ENCODE measurements at places on chromosomes 12 and 14.

DNA sequence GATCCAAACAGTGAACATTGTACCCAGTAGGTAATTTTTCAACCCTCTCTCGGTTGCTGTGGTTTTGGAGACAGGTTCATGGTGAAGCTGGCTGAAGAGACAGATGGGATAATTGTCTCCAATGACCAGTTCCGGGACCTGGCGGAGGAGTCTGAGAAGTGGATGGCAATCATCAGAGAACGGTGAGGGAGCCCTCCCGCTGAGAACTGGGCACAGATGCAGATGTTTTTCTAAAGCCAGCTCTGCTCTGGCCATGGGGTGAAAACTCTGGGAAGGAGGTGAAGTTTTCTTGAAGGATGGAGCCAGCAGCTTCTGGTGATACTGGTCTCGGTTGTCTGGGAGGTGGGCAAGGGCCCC lies 6.2 kb downstream of the KHNYN start:
- DNase-seq: no peak

GRCh38 chr12:1926251-1926657 lies 7.8 kb upstream of the CACNA2D4 start:
- peak; percentile 51 for DNase-seq

DNA sequence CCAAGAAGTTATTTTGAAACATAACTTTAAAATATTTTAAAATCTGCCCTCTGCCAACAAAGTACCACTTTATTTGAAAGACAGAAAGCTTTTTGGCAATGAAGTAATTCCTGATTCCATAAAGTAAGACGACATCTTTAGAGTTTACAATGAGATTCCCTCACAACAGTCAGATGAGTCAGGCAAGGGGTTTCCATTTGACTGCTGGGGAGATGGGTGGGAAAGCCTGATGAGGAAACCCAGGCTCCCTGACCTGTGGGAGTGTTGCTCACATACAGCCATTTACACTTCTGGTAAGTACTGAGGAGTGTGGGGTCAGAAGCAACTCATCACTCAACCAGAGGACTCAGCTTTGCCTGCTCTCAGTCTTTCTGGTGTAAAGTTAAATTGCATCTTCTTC lies 10.2 kb downstream of the KITLG start:
- DNase-seq: no peak

DNA sequence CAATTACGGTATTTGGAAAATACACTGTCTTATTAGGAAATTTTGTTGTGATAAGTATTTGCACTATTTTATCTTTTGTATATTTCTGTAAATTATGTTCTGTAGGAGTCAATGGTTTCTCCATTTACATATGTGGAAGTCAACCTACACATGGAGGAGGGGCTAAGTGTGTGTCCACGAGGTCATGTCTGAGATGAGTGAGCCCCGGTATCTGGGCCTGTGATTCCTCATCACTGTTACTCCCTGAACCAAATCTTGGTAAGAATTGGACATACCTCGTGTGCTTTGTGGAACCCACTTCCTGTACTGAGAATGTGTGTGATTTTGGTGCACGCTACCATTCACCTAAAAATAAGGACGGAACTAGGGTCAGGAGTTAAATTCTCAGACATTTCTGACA lies 1105.5 kb downstream of the TMEM121 start:
- DNase-seq: no peak

DNA sequence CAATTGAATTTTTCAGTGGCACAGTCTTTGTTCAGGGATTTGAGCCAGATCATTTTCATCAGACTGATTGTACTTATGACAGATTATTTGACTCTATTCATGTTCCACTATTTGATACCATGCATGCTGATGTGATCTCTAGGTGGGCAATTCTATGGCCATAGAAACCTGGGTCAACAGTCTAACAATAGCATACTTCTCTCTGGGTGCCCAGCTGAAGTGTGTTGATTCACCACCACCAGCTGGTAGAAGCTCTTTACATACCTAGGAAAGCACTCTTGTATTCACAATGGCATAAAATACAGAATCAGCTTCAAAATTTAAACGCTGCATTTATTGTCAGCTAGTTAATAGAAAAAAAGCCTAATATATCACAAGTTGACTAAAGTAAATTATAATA lies 90.2 kb upstream of the TMTC2 start:
- no peak for DNase-seq

GRCh38 chr12:54360717-54361456 lies 3.4 kb downstream of the GPR84 start:
- DNase-seq: peak; percentile 91

GRCh38 chr12:67681105-67681778 lies 32.7 kb downstream of the DYRK2 start:
- no peak for DNase-seq

- no peak for DNase-seq
Observed at GRCh38 chr14:69693145-69693544, 73.8 kb upstream of the SRSF5 start.

GRCh38 chr12:107436376-107436775 lies 249.2 kb upstream of the PWP1 start:
- DNase-seq: no peak

DNA sequence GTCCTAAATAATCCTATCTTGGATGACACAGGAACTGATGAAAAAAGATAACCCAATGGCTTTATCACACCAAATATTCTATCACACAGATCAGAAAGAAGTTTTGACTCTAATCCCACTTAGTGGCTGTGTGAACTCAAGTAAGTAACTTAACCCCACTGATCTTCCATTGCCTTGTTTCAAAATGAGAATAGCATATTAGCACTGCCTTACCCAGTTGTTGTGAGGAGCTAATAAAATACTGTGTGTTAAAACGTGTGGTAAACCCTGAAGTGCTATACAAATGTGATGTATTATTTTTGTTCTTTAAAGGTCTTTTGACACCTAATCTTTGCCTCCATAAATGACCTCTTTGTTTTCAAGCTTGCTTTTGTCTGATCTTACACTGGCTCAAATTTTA lies 60.9 kb upstream of the ARID2 start:
- DNase-seq: no peak

DNA sequence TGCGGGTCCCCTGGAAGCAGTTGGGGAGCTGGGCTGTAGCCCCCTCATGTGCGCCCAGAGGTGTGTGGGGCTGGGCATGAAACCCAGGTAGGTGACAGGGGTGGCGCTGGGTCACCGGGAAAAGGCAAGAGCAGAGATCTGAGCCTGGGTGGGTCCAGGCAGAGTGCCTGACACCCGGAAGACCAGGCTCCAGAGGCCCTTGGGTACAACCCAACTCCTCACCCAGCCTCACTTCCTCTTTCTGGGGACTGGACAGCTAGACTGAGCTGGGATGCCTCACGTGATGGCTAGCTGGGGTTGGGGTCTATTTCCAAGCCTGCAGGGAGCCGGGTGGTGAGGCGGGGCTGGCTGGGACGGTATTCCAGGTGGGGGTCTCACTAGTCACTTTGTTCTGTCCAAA lies 16.3 kb upstream of the CYP46A1 start:
- DNase-seq: no peak

DNA sequence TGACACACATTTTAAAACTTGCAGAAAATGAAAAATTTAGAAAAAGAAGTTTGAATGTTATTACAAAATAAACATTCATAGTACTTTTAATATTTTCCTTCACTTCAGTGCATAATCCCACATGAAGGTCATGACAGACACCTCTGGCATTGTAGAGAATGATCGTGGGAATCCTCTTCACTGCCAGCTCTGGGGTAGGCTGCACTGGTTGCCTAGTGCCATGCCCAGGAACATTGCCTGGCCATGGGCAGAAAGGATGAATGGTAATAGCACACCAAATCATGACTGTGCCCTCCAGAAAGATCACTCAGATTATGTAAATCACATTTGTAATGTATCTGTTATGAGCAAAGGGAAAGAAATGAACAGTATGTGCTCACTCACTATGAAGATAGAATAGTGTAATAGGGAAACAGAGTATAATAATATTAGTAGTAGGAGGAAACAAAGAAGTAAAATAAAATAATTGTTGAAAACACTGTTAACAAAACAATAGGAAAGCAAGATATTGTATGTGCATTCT lies 161.6 kb downstream of the PLCZ1 start:
- DNase-seq: no peak

GRCh38 chr14:100425429-100425827 lies 102.3 kb downstream of the SLC25A47 start:
- no peak for DNase-seq

DNA sequence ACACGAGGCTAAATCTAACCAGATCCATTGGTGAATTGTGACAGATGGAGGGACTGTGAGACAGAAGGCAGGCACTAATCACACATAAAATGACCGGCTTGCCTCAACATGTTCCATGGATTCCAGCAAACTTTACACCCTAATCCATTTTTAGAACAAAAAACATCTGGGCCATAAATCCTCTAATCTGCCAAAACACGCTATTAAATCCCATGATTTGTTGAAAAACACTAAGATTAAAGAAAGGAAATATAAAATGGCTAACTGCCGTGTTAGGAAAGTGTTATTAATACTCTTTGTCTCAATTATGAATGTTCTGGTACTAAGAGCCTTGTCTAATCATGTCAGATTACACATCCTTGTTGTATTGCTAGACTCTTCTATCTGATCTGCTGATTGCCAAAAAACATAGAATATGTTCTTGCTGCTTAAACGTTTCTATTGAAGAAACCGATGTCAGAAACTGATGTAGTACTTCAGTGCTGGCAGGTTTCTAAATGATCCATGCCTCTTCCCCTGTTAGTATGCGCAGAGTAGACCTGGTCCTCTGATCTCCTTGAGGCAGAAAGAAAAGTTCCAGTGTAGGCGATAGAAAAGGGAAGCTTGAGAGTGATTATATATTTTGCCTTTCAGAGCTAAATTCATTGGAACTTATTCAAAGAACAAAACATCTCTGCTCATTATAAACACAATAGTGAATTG lies 384.9 kb downstream of the SOX5 start:
- peak; percentile 28 for DNase-seq

GRCh38 chr12:124727264-124727800 lies 136.3 kb downstream of the SCARB1 start:
- DNase-seq: no peak

GRCh38 chr12:54261815-54262402 lies 18.0 kb downstream of the CBX5 start:
- DNase-seq: no peak

GRCh38 chr12:793711-794110 lies 41.3 kb downstream of the WNK1 start:
- no peak for DNase-seq

DNA sequence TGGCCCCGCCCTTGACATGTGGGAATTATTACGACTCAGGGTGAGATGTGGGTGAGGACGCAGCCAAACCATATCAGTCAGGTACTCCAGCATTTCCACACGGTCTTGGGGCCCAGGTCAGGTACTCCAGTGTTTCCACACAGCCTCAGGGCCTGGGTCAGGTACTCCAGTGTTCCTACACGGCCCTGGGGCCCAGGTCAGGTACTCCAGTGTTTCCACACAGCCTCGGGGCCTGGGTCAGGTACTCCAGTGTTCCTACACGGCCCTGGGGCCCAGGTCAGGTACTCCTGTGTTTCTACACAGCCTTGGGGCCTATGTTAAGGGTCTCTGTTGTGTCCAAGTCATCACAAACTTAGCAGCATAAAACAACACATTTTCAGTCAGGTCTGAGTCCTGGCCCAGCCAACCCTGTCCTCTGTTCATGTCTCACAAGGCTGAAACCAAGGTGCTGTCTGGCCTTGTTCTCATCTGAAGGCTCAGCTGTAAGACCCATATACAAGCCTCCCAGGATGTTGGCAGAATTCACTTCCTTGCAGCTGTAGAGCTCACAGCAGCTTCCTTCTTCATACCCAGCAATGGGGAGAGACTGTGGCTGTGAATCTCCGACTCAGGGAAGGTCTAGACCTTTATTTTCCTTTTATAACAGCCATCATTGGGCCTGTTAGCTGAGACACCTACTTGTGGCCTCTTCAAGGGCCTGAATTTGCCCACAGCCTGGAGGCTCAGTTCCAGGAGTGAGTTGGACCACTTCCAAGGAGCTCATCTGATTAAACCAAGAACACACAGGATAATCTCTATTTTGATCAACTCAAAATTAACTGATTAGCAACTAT lies 107.6 kb upstream of the SFSWAP start:
- DNase-seq: no peak

DNA sequence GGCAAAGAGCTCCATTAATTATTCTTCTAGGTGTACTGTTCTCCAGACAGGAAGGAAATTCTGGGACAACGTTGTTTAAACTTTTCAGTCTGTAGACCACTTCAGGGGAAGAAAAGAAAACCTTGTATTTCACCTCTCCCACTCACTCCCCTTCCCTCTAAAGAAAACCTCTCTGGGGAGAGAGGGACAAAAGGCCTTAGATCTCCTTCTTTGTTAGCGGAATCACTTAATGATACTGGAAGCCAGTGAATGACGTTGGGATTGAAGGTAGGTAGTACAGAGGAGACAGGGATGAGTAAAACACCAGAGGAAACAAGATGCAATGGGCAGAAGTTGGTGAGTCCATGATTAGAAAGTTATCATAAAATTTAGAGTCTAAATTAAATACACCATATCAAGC lies 38.7 kb upstream of the SGPP1 start:
- DNase-seq: no peak

DNA sequence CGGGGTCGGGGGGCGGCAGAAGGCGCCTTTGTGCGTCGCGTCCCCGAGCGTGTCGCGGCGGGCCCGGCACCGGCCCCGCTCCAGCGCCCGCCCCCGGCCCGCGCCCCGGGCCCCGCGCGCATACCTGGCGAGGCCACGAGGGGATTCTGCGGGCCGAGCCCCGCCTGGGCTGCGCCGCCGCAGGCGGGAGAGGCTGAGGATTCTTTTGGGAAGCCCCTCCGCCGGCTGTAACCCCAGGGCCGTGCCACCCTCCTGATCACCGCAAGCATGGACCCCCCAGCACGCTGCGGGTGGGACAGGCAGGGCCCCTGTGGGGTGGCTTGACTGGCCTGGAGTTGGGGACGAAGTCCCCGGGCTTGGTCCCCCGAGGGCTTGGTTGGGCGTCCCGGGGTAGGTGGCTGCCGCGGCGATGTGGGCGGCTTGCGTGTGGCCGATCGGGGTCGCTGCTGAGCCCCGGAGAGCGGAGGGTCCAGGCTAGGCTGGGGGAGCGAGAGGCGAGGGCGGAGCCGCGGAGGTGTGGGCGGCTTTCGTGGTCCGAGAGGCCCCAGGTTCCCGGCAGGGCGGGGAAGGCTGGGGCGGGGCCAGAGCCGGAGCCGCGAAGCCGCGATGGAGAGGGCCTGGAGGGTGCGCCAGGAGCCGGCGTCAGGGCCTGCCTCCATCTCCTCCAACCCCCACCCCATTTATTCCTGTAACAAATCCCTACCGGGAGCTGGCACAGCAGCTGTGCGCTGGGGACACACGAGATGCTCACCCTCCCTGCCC lies 28.4 kb upstream of the GPR132 start:
- DNase-seq: peak; percentile 74

- DNase-seq: no peak
Observed at GRCh38 chr14:102220031-102220430, 80.3 kb downstream of the WDR20 start.

GRCh38 chr14:77059276-77059915 lies 30.9 kb upstream of the IRF2BPL start:
- DNase-seq: peak; percentile 70
